ENCODE measurements at places on chromosomes 11 and 22.

GRCh38 chr11:7281079-7281478 is 29.4 kb downstream of the SYT9 start:
- no peak for DNase-seq

GRCh38 chr11:37710031-37710430 is 1112.0 kb upstream of the RAG2 start:
- no peak for DNase-seq

- DNase-seq, result no peak
These were observed 349.7 kb downstream of the BUD13 start for GRCh38 chr11:116422956-116423600.

GRCh38 chr22:29224859-29225410 is 19.2 kb downstream of the EMID1 start:
- DNase-seq, result no peak

DNA sequence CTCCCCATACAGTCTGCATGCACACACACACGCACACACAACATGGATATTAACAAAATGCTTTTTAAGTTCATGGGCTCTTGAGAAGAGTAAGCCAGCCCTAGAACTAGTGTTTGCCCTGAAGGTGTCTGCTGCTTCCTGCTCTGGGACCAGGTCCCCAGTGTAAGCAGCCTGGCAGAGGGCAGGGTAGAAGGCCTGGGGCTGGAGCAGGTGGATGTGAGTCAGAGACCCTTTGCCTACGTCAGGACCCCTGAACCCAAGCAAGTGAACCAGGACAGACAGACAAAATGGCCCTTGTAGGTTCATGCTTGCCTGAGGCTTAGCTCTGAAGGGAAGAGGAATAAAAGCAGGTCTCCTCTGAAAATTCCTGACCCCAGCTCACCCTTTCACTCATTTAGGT is 357.9 kb downstream of the TBC1D22A start:
- DNase-seq, result no peak

DNA sequence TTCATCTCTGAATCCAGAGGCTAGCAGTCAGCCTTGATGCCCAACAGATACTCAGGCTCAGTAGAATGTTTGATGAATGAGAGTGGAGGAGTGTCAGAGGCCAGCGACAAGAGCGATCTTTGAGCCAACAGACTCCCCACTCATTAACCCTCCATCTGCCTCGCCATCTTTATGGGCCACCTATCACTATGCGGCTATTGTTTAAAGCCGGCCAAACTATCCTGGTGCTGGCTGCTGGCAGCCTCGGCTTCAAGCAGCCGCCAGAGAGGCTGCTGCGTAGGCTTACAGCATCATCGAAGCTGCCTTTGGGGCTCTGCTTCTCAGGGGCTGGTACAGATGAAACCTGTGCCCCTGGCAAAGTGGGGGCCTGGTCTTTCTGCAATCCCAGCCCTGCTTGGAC is 525.6 kb downstream of the INSC start:
- DNase-seq, result no peak

DNA sequence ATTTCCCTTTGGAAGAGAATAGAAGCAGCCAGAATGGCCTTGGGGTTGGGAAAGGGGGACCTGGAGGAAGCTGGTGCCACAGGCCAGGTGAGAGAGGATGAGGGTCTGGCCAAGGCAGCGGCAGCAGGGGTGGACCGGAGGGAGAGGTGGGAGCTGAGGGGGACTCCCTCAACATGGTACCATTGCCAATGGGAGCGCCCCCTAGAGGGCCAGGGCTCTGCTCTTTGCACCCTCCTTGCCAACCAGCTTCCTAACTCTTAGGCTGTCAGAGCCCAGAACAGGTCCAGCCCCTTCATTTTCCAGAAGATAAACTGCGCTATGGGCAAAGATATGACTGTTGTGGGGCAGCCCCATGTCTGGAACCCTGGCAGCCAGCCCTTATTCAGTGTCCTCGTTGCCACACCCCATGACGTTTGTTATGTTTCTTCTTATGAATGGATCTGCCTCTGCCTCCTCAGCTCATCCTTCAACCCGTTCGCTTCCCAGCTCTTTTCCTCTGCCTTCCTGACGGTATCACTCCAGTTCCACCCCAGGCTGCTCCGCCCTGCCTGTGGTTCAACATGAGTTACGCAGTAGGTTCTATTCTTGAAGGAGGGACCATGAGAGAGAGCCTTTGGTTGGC is 185.2 kb downstream of the GRIK4 start:
- no peak for DNase-seq

DNA sequence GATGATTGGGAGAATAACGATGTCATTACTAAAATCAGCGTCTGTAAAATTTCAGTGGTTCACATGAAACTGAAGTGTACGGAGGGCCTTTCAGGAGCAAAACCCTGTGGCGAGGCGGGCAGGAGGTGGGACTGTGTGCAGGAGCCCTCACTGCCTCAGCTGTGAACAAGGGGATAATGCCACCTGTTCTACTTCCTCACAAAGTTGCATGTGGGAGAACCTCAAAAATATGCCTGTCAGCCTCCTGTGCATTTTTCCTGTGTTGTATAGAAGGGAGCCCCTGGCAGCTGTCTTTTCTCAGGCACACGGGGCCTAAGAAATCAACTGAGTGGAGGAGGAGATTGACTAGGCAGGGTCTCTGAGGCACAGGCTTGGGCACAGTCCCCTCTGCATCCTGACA is 43.0 kb upstream of the MYO18B start:
- no peak for DNase-seq

DNA sequence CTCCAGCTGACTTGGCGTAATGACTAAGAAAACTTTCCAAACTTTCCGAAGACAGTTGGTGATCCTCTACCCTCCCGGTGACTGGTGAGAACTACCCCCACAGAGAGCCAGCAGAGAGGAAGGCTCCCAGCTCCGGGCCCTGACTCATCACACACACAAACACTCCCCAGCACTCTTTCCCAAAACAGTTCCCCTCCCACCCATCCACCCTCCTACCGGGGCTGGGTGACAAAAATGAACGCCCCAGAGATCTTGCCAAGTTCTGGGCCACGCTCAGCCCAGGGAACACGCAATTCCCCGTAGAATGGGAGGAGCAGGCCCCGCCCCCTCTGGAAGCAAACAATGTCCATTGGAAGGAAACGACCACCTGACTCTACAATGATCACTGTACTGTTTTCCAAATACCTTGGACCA is 21.3 kb upstream of the JAM3 start:
- DNase-seq, result no peak

- no peak for DNase-seq
These were observed 38.1 kb downstream of the GLB1L2 start for GRCh38 chr11:134369656-134370525.

GRCh38 chr11:2952290-2952689 is 23.1 kb upstream of the PHLDA2 start:
- DNase-seq, result no peak

GRCh38 chr22:24433828-24434470 is 6.5 kb downstream of the ADORA2A start:
- no peak for DNase-seq

Data from activated CD4-positive, alpha-beta T cell treated with anti-CD3 and anti-CD28 coated beads for 48 hours (primary cell).